ENCODE measurements at places on chromosomes 11 and 22.

DNA sequence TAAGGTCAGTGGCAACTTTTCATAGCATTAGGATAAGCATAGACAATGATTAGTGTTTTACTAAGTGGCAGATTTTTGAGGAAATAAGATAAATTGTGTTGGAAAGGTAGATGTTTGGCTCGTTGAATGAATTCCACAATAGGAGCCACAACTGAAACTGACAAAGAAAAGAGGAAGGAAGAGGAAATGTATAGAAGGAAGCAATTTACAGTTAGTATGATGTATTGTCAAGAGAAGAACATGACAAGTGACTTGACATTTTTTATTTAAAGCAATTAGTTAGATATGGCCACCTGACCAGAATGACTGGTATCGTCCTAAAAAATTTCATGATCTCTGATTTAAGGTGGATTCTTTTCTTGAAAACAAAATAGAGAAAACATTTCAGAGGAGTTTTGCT, 3.1 kb upstream of the RAG2 start:
- no peak for DNase-seq

DNA sequence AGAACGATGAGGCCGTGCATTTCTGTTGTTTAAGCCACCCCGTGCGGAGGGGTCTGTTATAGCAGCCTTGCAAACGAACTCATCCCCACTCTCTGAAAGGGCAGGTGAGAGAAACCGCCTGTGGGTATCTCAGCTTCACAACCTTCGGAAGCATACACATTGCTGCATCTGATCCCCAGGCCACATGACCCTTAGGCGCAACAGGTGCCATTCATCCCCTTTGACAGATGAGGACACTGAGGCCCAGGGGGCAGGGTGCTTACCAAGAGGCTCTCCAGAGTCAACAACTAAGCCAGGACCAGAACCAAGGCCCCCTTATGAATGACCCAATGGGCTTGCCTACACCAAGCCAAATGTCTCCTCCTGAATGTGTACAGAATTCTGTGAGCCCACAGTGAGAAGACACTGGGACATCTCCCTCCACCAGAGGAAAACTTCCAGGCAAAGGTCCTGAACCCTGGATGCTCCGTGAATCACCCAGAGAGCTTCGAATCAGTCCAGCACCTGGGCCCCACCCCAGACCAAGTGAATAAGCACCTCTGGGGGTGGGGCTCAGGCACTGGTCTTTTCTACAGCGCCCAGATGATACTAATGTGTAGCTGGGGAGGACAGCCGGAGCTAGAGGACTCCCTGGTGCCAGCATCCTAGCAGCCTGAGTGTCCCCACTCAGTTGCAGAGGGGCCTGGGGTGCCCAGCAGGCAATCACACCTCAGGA, 83.2 kb downstream of the BUD13 start:
- DNase-seq, result no peak

- DNase-seq, result no peak
Observed at GRCh38 chr11:45483416-45483815, 182.0 kb downstream of the CHST1 start.

DNA sequence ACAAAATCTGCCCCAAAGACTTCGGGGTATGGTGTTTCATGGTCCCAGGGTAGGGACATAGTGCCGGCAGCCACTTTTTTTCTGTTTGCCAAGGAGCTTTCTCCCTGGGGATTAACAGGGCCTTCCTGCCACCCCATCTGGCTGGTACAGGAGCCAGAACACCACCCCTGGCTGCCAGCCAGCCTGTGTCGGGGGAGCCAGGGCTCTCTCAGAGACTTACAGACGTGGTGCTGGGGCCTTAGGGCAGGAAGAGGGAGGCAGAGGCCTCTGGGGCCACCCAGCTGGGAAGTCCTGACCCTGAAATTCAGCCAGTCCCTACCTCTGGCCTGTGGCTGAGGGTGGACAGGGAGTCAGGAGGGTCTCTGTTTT, 52.4 kb upstream of the CDON start:
- no peak for DNase-seq

- DNase-seq, result no peak
Observed at GRCh38 chr11:8309311-8309710, 45.6 kb upstream of the LMO1 start.

GRCh38 chr22:17866127-17866526, 91.9 kb upstream of the BID start:
- DNase-seq, result no peak

- DNase-seq, result peak; percentile 1
Observed at GRCh38 chr11:5129457-5129877, 8.7 kb downstream of the OR52A5 start.

GRCh38 chr11:65420506-65420905, 2.1 kb upstream of the NEAT1 start:
- no peak for DNase-seq

- no peak for DNase-seq
Observed at GRCh38 chr11:68715456-68716122, 31.2 kb downstream of the GAL start.

Measured in fibroblast of skin of right biceps (primary cell).